NCI-H1417 (cell line): ENCODE measurements at places on chromosomes 7 and 10.

DNA sequence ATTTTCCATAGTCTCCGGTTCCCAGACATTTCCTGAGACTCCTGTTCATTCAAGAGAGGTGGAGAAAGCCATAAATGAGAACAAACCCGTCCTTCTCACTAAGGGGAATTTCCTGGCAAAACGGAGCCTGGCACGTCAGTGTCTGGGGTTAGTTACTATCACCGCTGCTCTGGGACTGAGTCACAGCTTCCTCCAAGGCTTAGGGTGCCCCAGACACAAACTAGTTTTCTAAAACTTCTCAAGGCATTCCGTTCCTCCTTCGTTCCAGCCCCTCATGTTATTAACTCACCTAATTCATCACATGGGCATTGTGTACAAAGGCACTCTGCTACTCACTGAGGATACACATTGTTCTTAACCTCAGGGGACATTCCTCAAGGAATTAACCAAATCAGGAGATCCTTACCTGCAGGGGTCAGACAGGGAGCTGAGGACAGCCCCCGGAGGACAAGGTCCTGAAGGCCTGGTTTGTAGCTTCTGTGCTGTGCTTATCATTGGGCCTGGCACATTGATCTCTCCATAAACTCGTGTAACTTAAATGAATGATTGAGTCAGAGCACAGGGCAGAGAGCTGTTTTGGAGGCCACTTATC, 103.0 kb upstream of the KLF6 start:
- no peak for DNase-seq

DNA sequence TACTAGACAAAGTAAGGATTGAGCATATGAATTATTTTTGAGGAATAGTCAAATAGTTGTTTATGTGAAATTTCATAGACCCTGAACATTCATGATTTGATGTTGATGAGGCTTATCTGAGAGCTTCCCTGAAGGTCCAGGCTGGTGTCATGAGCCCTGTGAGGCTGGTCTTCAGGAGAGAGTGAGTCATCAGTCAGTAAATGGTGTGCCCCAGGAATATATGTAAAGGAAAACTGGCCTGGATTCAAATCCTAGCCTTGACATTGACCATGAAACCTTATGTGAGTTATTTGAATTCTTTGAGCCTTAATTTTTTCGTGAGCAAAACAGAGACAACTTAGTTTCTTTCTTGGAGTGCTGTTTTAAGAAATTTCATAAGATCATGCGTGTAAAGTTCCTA, 6.2 kb downstream of the TMEM236 start:
- no peak for DNase-seq

- peak; percentile 38 for DNase-seq
These were observed 266.6 kb downstream of the POLR1F start for GRCh38 chr7:19442016-19442785.

DNA sequence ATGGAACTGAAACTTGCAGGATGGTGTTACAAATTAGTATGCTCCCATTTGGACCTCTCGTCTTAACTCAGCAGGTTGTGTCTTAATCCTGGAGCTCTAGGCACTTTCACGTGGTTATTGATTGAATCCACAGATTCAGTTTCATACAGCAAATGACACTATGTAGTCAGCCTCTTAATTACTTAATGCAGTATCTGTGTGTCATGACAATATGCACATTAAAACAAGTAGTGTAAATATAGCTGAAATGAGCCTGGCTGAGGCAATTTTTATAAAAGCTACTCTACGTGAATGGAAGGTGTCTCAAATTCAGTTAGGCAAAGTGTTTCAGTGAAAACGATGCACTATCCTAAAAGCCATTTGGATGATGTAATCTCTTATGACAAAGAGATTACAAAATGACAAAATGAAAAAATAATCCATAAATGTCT, 86.8 kb downstream of the CD36 start:
- no peak for DNase-seq

GRCh38 chr10:8444630-8445029, 390.1 kb downstream of the GATA3 start:
- no peak for DNase-seq

DNA sequence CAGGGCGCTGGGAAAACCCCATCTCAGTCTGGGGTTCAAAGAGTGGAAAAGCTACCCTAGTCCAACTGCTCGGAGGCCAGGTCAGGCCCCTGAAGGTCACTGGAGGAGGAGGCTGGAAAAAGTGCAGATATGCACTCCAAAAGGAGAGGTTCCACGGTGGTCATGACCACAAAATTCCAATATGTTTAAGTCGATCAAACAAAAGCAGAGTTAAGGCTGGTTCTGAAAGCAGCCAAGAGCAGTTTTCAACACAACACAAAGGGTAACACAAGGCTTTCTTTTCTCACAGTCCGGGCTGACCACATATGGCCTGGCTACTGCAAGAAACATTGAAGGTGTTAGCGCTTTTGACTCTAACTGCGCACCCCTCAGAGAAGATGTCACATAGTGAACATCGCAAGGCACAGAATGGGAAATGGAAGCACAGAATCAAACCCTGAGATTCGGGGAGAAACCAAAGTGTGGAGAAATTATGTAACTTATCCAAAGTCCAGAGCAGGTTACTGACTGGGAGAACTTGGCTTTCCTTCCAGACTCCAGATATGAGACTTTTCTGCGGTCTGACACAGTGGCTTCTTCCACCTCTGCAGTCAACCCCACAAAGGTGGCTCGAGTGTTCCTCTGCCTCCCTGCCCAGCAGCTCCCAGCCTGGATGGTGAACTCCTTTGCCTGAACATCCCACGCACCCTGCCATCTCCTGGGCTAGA, 1.3 kb upstream of the GRB10 start:
- DNase-seq = no peak

DNA sequence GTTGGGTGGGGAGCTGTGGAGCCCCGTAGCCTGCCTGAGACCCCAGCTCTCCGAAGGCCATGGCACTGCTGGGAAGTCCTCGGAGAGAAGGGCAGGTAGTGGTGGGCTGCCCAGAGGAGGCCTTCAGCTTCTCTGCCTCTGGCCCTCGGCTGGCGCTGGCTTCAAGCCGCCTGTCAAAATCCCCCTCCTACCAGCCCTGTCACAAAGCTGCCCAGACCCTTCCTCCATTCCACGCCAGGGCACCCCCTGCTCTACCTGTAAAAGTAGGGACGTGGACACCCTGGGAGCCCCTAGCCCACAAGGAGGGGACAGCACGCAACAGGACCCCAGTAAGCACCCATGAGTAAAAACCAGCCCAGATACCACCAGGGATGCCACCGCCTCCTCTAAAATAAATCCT, 31.6 kb downstream of the MAD1L1 start:
- no peak for DNase-seq

- peak; percentile 69 for DNase-seq
These were observed 165.9 kb downstream of the ABCA13 start for GRCh38 chr7:48337012-48337621.

- DNase-seq = no peak
These were observed 98.5 kb downstream of the SEC23IP start for GRCh38 chr10:119991066-119991465.

DNA sequence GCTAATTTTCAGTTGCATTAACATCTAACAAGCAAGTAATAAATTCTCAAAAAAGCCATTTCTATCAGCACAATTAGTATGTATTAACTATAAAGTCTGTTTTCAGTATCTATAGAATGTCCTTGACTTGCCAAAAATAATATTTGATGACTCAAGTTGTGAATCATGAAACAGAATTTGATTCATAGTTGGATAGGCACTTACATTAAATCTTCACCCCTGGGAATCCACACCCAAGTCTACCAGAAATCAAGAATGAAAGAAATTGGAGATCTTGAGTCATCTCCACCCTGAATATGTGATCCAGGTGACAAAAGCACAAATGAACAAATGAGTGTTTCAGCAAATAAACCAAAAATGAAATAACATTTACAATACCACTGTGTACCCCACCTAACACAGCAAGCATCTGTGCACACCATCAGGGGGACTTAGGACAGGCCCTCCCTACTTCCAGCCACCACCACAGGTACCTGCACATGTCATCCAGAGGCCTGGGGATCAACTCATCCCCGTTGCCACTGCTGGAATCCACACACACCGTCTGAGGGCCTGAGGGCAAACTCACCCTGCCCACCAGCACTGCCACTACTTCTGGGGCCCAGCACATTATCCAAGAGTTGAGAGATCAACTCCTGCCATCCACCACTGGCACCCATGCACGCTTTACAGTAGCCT, 160.1 kb downstream of the MTERF1 start:
- DNase-seq = no peak

DNA sequence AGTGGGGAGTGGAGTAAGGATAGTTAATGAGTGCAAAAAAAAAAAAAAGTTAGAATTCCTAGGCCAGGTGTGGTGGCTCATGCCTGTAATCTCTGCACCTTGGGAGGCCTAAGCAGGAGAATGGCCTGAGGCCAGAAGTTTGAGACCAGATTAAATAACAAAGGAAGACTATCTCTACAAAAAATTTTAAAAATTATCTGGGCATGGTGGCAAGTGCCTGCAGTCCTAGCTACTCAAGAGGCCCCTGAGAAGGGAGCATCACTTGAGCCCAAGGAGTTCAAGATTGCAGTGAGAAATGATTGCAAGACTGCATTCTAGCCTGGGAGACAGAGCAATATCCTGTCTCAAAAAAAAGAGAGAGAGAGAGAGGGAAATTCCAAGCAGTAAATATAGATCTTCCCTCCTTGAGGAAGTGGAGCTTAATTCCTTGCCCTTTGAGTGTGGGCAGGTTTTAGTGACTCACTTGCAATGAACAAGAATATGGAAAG, 19.5 kb upstream of the CSTF2T start:
- DNase-seq = no peak

DNA sequence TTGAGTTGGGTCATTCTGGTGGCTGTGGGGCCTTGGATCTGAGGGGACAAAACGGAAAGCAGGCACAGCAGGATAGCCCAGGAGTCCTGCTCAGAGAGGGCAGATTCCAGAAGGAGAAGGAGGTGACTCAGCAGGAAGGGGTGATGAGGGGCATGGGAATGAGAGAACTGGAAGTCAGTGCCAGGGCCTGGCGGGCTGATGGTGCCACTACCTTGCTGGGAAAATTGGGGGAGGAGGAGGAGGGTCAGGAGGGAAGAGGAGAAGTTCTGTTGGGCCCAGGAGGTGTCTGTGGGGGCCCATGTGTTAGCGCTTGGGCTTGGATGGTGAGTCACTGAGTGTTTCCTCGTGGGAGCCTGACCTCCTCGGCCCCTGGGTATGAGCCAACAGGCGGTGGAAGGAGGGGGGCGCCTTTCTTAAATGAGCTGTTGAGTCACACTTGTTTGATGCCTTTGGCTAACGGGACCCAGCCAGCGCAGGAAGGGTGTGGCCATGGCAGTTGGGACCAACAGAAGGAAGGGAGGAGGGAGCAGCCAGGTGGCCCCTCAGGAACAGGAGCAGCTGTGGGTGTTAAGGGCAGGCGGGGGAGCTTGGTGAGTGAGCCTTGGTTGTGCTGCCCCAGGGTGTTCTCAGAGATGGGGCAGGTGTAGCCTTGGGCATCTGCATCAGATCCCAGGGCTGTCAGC, 130.0 kb upstream of the BTBD16 start:
- no peak for DNase-seq

DNA sequence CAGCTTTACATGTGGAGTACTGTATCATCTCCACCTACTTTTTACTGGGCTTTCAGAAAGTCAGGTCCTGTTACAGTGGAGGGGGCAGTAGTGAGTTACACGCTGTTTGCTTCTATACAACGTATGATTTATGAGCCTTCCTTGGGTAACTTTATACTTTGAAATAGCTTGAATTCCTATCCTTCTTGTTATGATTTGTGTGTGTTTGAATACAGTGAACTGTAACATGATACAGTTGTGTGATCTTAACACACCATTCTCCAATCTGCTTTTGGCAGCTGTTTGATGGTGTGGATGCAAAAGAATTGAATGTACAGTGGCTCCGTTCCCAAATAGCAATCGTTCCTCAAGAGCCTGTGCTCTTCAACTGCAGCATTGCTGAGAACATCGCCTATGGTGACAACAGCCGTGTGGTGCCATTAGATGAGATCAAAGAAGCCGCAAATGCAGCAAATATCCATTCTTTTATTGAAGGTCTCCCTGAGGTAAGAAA, 41.7 kb downstream of the SP8 start:
- peak; percentile 44 for DNase-seq

- no peak for DNase-seq
These were observed 119.8 kb upstream of the LYZL2 start for GRCh38 chr10:30749385-30749784.

DNA sequence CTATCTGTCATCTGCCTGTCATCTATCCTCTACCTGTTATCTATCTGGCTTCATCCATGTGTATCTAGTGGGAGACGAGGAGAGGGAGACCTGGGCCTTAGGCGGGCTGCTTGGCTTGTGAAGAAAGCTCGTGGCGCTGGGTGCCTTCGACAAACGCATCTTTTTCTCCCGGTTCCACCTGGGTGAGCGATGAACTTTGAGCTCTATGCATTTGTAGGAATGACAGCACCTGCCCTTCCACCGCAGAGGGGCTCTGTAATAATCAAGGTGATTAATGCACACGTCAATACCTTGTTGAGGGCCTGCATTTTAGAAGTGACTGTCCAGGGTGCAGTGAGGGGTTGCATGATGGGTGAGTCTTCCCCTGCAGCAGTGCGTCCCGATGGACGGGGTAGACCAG, 2.6 kb upstream of the VIPR2 start:
- no peak for DNase-seq

DNA sequence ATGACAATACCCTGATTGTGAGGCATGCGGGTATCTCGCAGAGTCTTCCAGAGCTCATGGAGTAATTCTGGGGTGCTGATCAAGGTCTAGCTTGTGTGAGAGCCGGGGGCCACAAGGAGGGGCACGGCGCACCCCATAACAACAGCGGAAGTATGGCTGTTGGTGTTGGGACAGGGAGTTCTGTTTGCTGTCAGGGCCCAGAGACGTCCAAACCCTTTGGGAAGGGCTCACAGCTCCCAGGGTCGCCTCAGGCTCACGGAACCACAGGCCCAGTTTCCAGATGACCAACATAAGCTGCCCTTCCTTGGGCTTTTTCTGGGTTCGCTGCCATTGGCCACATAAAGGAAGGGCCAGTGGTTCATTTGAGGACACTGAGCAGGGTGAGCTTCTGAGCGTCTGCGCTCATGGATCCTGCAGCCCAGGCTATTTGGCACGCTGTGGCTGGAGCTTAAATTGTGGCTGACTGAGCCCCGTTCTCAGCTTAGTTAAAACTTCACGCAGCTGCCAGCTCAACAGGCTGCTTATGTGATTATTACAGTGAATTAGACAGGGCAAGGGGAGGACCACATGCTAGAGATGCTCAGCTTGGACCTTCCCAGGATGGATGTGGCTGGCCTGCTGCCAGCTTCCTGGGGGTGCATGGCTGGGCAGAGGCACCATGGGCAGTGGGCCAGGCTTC, 92.3 kb downstream of the DNAJB6 start:
- DNase-seq = no peak
